ENCODE measurements at places on chromosomes 5 and 9. TPM values are rescaled to one million over a fixed set of nuclear protein-coding genes. Genes with fewer than 3 reads are reported as not detected.

GRCh38 chr5:139692679-139693308 lies 44.6 kb downstream of the CXXC5 start:
- no peak for DNase-seq

- DNase-seq: peak; percentile 70
Measured at GRCh38 chr5:52449516-52449915, 338.2 kb upstream of the ITGA1 start.

DNA sequence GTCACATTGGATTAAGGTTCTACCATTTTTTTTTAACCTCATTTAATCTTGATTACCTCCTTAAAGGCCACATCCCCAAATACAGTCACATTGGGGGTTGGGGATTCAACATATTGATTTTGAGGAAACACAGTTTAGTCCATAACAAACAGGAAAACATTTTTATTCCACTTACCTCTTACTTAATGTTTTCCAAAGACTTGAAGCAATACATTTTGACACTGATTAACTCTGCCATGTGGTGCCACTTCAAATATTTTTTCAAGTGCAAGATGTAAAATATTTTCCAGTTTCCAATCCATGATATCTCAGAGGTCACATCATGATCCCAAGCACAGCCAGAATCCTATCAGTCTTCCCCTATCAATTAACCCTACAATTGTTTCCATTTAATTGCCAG lies 548.0 kb downstream of the CSNK1G3 start:
- DNase-seq: no peak

GRCh38 chr5:37533851-37534250 lies 154.7 kb downstream of the WDR70 start:
- no peak for DNase-seq

DNA sequence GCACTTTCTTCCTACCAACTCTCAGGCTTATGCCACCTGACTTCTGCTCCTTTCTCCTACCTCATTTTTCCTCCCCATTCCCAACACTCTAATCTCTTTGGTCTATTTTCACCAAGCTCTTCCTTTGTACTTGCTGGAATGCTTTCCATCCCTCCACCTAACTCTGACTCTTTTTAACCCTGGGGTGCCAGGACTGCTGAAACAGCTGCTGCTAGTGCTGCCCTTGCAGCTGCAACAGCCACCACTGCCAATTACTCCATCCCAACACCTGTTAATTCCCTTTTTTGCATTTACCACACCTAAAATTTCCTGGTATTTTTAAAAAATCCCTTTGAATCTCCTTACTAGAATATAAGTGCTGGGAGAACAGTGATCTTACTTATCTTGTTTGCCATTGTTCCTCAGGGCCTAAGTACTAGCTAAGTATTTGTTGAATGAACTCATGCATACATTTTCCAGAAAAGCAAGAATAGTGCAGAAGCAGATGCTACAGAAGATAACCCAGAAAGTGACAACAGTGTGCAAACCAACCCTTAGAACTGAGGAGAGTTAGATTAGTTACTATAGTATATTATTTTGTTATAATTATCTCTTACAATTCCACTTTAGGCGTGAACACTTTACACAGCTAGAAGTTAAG lies 11.5 kb downstream of the NADK2 start:
- no peak for DNase-seq

- no peak for DNase-seq
Measured at GRCh38 chr9:93594041-93594756, 17.8 kb downstream of the PHF2 start.

DNA sequence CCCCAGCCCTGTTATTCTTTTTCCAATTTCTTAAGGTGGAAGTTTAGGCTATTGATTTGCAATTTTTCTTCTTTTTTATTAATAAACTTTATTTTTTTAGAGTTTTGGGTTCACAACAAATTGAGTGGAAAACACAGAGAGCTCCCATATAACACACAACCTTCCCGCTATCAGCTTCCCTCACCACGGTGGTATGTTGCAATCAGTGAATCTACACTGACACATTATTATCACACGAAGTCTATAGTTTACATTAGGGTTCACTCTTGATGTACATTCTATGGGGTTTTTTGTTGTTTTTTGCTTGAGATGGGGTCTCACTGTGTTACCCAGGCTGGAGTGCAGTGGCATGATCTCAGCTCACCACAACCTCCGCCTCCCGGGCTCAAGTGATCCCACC lies 4.8 kb upstream of the NFX1 start:
- DNase-seq: no peak

DNA sequence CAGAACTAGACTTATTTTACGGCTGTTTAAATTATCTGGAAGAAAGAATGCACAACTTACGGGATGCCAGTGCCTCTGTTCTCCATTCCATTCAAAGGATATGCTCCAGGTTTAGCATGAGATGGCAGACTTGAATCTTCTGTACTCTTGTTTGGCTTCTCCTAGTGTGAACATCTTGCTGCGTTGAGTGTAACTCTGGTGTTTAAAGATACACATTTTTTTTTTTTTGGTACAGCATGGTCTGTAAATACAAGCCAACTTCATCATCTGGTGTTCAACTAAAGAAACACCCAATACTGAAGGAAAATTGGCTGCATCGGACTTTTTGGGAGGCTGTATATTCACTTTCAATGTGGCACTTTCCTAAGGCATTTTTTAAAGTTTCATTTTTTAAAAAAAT lies 7.4 kb upstream of the MIER3 start:
- DNase-seq: no peak

- DNase-seq: peak; percentile 16
Measured at GRCh38 chr5:147853372-147853987, 22.0 kb upstream of the SPINK1 start.

GRCh38 chr5:109945097-109945678 lies 255.5 kb downstream of the MAN2A1 start:
- no peak for DNase-seq

DNA sequence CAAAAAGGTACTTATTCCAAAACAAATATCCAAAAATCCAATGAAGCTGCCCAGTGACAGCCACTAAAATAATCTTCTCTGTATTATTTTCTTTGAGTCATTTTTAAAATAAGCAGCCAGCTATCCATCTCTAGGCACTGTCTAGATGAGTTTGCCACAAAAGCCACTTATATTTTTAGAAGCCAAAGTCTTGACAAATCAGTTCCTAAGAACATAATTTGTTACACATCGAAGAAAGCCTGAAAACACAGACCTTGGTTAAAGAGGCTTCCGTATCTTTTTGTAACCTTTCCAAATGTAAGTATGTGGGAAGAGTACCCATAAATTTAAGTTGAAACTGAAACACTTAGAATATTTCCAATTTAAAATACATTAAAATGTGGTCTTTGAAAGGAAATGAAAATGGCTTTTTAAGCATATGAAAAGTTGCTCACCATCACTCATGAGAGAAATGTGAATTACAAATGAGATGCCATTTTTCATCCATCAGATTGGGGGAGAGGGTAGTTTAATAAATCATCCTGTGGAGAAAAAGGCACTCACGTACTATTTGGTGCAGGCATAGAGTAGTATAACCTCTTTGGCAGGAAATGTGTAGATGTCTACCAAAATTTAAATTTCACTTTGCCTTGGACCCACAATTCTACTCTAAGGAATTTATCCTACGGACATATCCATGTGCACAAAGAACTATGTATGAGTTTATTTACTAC lies 180.4 kb downstream of the MLLT3 start:
- no peak for DNase-seq

- DNase-seq: peak; percentile 81
Measured at GRCh38 chr5:102863764-102864560, 108.9 kb downstream of the PAM start.

GRCh38 chr5:148778882-148779281 lies 47.5 kb upstream of the ADRB2 start:
- DNase-seq: no peak

GRCh38 chr9:127106466-127106855 lies 16.0 kb downstream of the ANGPTL2 start:
- DNase-seq: no peak

DNA sequence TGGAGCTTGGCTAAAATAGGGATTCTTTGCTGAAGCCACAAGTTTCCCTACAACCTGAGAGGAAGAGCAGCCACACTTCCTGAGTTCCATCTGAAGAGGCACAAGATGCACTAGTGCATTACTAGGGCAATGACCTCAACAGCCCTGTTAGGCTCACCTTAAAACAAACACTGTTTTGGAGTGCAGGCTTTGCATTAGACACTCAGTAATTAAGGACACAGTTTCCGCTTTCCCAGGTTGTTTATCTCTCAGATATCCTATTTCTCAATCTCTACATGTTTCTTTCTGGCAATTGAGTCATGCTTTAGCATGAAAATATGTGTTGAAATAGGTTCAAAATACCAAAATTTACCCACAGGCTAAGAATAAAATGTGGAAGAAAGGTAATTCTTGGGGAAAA lies 34.2 kb downstream of the EMB start:
- no peak for DNase-seq

- peak; percentile 87 for DNase-seq
Measured at GRCh38 chr5:66144834-66145390, 812 bp downstream of the SREK1 start.

DNA sequence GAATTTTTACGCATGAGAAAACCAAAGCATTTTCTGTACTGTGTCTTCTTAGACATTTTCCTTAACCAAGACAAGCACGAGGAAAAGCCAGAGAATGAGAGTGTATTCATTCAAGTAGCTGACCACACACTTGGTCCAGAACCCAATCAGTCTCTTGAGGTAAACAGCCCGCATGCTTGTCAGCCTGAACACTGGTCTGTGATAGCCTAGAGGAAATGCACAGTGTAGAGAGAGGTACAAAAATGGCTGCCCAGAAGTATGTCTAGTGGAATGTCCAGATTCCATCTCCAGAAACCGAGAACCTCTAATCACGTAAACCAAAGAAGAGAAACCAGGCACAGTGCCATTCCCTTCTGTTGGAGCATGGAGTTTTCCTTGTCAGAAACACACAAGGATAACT lies 80.0 kb upstream of the SNX2 start:
- DNase-seq: no peak

GRCh38 chr9:6870650-6871477 lies 113.1 kb downstream of the KDM4C start:
- DNase-seq: no peak

DNA sequence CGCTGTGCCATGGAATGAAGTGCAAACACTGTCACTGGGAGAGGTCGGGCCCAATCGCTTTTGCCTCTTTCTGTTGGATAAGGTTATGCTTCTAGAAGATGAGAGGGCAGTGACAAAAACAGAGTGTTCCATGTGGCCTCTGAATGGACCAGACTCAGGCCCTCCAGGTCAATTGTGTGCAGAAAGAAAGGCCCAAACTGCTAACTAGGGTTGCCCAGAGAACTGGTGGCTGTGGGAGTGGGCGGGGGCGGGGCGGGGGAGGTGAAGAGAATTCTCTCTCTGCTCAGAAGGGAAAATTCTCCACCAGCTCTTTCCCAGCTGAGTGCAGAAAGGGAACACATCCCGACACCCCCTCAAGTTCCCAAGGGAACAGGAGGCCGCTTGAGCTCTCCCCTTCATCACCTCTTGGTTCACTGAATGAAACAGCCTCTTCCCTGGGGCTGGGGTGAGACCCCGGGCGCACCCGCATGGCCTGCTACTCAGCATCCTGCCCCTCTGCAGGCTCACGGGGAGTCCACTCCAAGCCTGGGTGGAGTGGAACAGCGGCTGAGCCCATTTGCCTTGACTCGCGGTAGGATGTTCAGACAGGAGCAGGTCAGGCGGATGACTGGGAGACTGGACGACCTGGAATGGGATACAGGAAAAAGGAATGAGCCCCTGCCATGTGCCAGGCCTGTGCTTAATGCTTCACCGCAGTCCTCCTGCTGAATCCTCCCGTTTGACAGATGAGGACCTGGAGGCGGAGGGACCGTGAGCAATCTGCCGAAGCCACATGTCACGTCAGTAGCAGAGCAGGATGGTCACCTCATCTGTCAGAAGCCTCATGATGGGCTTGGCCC lies 93.8 kb upstream of the FANCC start:
- no peak for DNase-seq

GRCh38 chr5:167709625-167710024 lies 581.8 kb upstream of the WWC1 start:
- DNase-seq: no peak

DNA sequence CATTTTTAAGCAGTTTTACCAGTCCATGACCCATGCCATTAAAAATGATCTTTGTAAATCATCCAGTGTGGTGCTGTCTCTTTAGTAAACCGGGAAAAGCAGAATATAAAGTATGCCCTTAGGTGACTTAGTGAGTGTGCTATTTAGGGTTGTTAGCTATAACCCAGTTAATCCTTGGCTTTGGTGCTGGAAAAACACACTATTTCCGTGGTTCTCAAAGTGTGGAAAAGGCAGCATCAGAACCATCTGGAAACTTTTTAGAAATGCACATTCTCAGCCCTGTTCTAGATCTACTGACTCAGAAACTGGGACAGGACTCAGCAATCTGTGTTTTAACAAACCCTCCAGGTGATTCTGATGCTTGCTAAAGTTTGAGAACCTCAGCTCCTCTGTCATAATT lies 123.6 kb upstream of the ZNF608 start:
- DNase-seq: no peak

GRCh38 chr5:145872486-145872885 lies 328 bp downstream of the GRXCR2 start:
- DNase-seq: no peak

DNA sequence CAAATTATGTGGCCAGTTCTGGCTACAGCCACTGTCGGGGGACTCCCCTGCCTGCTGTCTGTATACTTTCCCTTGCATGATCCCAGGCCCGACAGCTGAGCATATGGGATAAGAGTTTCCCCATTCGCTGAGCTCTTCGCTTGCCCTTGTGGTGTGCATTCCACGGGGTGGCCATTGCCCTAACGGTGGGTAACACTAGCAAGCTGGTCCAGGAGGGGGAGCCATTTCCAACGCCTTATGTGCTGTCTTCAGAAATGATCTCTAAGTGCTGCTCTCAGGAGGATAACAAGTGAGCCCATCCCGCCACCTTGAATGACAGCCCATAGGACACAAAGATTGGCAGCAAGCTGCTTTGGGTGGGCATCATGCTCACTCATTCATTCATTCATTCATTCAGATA lies 190.9 kb downstream of the FSTL4 start:
- peak; percentile 48 for DNase-seq

DNA sequence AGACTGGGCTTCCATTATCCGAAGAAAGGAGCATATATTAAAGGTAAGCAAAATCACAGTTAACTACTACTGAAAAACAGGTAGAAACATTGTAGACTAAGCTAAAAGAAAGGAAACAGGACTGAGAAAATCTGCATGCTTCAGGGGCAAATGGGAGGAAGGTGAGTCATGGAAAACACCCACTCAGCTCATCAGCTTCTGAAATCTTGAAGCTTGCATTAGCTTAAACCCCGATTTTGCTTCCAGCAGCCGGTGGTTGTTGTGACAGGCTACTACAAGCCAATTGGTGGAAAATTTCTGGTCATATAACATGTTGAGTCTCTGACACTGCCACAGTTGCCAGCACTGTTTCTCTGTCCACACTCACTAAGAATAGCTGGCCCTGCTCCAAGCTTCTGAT lies 179.6 kb upstream of the PUM3 start:
- DNase-seq: no peak

- DNase-seq: no peak
Measured at GRCh38 chr5:5637173-5637572, 214.7 kb downstream of the ICE1 start.

Gene UHRF2
- 63.5 TPM for polyA plus RNA-seq

Gene PRDM9
- not detected for polyA plus RNA-seq

Gene LCN9
- polyA plus RNA-seq: not detected

Gene CAMSAP1
- 8.1 TPM for polyA plus RNA-seq

Gene CCNI2
- polyA plus RNA-seq: 0.13 TPM

Gene GNA14
- polyA plus RNA-seq: 2.1 TPM

Gene MEIKIN
- polyA plus RNA-seq: not detected

Gene DMRT3
- polyA plus RNA-seq: not detected

Gene ALDH1A1
- polyA plus RNA-seq: 73.4 TPM

Gene PCDHGA6
- polyA plus RNA-seq: 2.7 TPM

Gene OR1J2
- polyA plus RNA-seq: not detected

Gene PTGES
- not detected for polyA plus RNA-seq

Gene SAXO1
- not detected for polyA plus RNA-seq

Gene GRXCR2
- not detected for polyA plus RNA-seq

Gene ZNF483
- polyA plus RNA-seq: 0.14 TPM

Gene SLC35A4
- polyA plus RNA-seq: 112 TPM

All from endothelial cell of umbilical vein (primary cell).